ENCODE measurements at places on chromosomes 5 and 9.

- no peak for DNase-seq
These were observed 21.6 kb upstream of the PCDHA1 start for GRCh38 chr5:140764177-140764973.

GRCh38 chr9:17669206-17669605 lies 90.3 kb downstream of the SH3GL2 start:
- DNase-seq: no peak

- no peak for DNase-seq
These were observed 26.9 kb downstream of the NDST1 start for GRCh38 chr5:150534811-150535210.

GRCh38 chr9:37966412-37967013 lies 62.6 kb upstream of the SLC25A51 start:
- no peak for DNase-seq

DNA sequence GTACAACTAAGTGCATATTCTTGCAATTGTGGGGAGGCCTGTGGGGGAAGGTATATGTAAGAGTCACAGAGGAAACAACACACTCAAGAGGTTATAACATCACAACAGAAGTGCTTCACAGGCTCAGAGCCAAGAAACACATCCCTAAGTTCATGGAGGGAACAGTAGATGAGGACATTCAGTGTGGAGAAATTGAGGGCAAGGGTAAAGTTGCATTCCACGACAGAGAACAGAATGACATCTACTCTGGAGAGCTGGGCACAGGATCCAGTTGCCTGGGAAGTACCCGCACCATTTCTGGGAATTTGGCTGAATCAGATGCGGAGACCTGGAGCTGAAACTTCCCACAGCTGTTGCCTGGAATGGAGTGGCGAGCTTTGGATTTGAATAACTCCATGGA lies 197.2 kb downstream of the NXNL2 start:
- DNase-seq: no peak

- DNase-seq: no peak
These were observed 88.0 kb upstream of the FTMT start for GRCh38 chr5:121763665-121764064.

GRCh38 chr5:134142052-134142451 lies 27.6 kb downstream of the TCF7 start:
- no peak for DNase-seq

GRCh38 chr5:180156141-180156540 lies 52.9 kb downstream of the RASGEF1C start:
- no peak for DNase-seq

DNA sequence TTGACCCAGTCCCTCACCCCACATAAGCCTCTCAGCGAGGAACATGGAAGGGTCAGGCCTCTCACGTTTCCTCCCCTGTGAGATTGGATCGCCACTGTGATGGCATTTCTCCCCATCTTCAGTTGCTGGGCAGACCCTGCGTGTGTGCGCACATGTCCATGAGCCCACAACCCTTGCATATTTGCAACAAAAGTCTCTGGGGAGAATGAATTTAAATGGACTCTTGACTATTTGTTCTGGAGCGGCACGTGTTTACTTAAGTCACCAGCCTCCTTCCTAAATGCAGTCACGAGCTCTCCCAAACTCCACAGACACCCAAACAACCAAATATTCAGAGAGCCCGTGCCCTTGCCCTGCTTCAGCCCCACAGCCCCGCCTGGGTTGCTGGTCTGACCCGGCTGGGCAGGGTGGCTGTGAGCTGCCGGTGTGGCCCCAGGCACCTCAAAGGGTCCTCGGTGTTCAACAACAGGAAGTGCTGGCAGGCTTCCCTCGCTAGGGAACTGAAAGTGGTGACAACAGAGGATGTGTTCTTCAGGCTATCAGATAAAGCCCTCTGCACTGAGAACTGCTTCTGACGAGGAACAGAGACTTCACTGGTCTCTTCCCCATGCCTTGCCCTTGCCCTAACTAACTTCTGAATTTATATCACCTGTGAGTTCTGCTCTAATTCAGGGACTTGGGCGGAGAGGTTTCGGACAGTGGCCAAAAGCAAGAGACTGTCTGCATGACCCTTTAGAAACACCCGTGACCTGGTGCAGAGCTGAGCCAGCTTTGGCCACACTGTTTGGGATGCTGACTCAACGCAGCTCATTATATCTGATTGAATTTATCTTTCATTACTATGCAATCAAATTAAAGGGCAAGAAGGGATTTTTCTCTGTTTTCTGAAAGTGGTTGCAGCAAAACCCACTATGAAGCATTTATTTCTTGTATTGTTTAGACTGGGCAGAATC lies 19.2 kb upstream of the CD180 start:
- no peak for DNase-seq

- DNase-seq: no peak
These were observed 459.4 kb upstream of the NMUR2 start for GRCh38 chr5:152864447-152864846.

GRCh38 chr9:98018347-98018746 lies 35.2 kb downstream of the ANP32B start:
- no peak for DNase-seq

DNA sequence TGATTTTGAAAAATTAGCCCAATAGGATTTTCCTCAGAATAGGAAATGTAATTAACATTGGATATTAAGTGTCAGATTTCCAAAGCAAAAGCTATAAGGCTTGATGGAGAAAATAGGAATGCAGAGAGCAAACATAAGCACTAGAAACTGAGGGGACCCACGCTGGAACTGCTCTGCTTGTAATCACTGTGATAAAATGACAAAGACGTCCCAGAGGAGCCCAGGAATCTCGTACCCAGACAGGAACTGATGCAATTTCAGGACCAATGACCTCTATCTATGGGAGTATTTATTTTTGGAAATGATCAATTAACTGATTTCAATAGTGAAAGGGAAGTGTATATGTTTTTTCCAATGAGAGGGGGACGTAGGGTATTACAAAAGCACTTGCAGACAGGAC lies 714.5 kb upstream of the WWC1 start:
- DNase-seq: no peak

DNA sequence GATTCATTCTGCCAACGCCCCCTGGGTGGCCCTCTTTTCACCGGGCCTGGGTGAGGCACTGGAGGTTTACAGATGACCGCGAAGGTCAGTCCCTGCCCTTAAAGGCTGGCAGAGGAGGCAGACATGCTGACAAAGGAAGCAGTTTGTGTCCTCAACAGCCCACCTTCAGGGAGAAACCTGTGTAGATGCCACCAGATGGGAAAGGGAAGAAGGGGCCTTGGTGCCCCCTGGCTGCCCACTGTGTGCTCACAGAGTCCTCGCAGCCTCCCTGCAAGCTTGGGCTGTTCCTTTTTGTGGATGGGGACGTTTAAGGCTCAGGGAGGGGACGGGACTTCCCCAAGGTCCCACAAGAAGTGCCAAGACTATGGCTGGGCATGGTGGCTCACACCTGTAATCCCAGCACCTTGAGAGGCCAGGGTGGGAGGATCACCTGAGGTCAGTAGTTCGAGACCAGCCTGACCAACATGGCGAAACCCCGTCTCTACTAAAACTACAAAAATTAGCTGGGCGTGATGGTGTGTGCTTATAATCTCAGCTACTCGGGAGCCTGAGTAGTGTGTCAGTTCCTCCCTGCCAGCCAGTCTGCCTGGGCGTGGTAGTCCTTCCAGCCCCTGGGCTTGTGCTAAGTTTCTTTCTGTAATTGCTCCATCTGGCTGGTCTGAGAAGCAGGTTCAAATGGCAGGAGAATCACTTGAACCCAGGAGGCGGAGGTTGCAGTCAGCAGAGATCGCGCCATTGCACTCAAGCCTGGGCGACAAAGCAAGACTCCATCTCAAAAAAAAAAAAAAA lies 36.2 kb downstream of the NEK6 start:
- DNase-seq: no peak

GRCh38 chr9:36888551-36888950 lies 145.5 kb downstream of the PAX5 start:
- DNase-seq: no peak

- no peak for DNase-seq
These were observed 63.3 kb downstream of the TMEM38B start for GRCh38 chr9:105757496-105758251.

- DNase-seq: no peak
These were observed 32.7 kb downstream of the ZNF366 start for GRCh38 chr5:72474516-72474915.

DNA sequence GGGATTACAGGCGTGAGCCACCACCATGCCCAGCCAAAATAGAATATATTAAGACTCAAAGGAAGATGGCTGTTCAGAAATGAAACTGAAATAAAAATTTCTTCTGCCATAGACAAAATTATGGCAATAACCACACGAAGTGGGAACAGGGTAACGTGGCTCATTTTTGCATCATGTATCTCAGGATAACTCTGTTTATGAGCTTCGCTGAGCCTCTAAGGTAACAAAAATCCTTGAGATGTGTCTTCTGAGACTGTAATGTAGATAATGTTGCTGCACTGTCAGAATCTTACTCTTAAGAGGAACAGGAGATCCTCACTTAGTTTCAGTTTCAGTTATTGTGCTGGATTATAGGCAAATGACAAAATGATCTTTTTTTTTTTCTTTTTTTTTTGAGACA lies 153.8 kb downstream of the GOLPH3 start:
- DNase-seq: no peak

DNA sequence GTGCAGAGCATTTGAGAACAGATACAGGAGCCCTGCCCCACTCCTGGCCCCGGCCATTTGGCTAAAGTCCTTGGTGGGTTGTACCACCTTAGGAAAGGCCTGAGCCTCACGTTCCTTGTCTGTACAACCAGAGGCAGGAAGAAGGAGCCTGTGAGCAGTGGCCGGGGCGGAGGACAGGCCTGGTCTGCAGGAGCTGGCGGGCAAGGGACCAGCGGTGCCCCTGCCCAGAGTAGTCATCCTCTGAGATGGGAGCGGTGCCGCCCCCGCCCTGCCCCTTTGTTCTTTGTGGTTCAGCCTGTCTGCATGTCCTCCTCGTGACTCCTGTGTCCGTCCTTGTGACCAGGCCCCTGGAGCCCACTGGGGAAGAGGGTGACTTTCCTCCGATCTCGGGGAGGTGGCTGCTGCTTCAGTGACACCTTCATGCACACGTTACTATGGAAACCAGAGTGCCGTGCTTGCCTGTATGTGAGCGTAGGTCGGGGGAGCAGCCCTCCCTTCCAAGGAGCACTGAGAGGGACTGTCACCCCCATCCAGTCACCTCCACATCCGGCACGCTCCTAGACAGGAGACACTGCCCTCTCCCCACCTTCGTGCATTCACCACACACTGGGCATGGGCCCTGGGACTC lies 42.9 kb downstream of the UNC5A start:
- DNase-seq: no peak

DNA sequence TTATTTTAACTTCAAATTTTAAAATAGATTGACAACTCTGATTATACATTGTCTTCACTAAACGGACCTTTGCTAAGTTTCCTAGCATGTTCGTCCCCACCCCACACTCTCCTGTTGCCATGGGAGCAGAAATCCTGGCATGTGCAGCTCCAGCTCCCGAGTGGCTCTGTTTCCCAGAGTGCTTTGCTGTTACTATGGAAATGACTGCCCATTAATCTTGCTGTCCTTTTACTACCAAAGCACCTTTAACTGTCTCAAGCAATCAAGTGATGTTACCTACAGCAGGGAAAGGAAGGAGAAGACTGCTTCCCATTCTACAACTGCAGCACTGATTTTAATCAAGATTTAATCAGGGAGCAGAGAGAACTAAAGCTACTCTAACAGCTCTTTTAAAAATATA lies 212.0 kb upstream of the KIF2A start:
- DNase-seq: peak; percentile 51

GRCh38 chr9:79603222-79603920 lies 31.6 kb downstream of the TLE4 start:
- no peak for DNase-seq

DNA sequence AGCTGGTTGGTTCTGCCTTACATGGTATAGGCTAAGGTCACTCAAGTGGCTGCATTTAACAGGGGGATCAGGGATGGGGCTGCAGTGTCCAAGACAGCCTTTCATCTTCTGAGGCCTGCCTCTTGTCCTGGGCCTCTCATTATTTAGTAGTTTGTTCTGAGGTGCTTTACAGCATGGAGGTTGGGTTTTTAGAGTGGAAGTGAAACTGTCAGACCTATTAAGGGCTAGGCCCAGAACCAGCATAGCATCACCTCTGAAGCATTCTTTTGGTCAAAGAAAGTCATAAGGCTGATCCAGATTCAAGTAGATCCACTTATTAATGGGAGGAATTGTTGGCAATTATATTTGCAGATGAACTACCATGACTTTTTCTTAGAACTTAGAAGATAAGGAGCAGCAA lies 146.0 kb upstream of the NMUR2 start:
- no peak for DNase-seq

DNA sequence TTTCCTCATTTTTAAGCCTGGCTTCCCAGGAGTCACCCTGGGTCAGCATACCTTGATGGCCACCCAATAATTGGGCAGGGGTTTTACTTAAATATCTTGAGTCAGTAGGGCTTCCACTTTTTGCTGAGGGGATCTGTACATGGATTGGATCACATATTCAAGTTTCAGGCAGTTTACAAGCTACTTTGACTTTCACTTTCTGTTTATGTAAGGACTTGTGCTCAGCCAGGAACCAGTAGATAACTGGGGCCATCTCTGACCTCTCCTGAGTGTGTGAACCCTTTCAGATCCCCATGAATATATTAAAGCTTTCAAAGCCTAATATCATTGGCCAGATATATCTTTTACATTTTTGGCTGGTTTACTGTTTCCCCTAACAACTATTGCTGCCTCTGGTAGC lies 45.1 kb downstream of the SLCO6A1 start:
- DNase-seq: no peak

DNA sequence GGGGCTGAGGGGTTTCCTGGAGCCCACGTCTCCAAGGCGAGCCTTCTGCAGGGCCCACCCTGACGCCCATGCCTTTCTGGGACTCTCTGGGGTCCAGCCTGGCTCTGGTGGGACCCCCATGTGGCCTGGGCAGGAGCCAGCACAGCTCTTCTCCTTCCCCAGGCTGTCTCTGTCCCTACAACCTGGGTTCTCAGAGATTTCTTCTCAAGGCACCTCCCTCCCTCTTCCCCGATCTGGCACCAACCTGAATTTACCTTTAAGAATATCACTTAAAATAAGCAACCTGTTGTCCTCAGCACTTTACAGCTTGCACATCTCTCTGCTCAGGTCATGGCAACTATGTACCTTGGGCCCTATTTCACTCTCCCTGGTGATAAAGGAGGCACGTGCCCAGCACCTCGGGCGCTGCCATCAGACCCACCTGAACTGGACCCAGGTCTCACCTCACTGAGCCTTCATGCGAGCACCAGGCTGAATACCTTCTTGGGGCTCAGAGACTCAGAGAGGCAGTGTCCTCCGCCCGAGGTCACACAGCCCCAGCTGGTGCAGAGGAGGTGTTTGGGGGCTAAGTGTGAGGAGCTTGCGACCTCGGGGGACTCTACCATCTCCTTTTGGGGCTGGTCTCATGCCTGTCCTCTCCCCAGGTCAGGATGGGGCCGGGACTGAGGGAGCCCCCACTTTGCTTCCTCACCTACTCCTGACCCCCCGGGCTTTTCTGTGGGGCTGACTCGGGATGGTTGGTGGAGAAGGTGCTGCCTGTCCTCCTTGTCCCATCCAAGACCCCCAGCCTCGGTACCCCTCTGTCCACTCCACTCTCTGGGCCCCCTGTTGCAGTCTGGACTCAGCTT lies 217.7 kb downstream of the C9orf50 start:
- DNase-seq: no peak

DNA sequence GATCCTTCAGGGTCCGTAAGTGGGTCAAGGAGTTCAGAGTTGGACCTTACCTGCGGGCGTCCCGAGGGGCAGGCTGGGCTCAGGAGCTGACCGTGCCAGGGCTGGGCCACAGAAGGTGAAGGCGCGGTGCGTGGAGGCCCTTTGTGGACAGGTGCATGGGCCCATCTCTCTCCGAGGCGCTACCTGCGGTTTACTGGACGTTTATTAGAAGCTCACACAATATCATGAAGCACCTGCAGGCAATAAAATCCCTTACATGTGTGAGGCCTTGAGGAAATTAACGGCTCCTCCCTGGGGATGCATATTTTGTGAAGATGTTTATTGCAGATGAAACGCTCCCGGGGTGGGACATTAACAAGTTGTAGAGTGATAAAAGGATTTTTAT lies 79.8 kb upstream of the LMX1B start:
- no peak for DNase-seq
